ENCODE measurements at places on chromosomes 3 and 15. TPM values are rescaled to one million over a fixed set of nuclear protein-coding genes. Genes with fewer than 3 reads are reported as not detected.

- no peak for DNase-seq
Measured at GRCh38 chr3:73365756-73366397, 258.9 kb downstream of the PDZRN3 start.

DNA sequence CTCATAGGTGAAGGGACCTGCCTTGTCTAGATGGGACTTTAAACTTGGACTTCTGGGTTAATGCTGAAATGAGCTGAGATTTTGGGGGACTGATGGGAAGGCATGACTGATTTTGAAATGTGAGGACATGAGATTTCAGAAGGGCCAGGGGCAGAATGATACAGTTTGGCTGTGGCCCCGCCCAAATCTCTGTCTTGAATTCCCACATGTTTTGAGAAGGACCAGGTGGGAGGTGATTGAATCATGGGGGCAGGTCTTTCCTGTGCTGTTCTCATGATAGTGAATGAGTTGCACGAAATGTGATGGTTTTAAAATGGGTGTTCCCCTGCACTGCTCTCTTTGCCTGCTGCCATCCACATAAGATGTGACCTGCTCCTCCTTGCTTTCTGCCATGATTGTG is 42.8 kb downstream of the ILDR1 start:
- DNase-seq = no peak

DNA sequence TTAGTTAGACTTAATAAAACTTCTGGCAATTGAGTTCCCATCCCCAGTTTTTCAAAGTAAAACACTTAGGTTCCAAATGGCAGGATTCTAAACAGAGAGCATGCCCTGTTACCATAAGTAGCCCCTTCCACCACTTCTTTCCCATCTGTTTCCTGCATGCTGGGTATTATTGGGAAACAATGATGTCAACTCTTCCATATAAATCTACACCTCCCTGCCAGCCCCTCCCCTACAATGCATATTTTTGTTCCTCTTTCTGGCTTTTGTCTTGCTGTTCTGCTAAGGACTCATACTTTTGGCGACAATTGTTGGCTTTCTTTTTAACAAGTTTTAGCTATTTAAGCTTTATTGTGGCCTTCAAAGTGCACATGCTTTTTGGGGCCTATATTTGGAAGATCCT is 11.1 kb downstream of the ARHGAP31 start:
- DNase-seq = no peak

- DNase-seq = no peak
Measured at GRCh38 chr15:87632364-87632763, 624.2 kb downstream of the NTRK3 start.

Gene MAGEF1
- total RNA-seq = 26.9 TPM

DNA sequence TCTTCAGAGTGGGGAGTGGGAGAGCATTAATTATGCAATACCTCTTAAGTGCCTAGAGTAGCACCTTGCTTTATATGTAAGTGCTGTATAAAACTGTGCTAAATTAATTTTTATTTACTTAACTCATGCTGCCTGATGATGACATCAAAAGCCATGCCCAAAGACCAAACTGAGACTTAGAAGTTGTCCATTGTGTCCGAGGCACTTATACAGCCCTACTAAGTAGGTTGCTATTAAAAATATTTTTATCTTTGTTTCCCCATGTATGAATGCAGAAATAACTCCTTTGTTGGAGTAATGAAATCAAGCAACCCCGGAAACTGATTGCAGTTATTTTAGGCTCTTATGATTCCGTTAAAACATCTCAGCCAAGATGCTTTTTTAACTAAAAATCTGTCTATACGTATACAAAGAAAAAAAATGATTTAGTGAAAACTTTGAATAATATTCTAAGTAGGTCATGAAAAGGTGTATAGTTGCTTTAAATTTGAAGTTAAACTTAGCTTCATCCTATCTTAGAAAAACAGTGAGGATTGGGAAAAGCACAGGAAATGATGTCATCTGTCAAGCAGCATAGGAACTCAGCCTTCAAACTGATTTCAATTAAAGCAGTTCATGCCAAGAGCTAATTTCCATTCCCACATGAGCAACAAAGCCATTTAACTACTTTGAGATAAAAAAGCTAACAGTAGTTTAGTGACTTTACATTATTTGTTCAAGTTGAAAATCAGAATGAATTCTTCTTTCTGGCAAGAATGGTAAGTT is 43.0 kb downstream of the FBN1 start:
- DNase-seq = no peak

Gene HGD
- total RNA-seq = 0.20 TPM

- no peak for DNase-seq
Measured at GRCh38 chr3:15512166-15512565, 9.3 kb downstream of the COLQ start.
